MCF 10A (cell line): ENCODE measurements at places on chromosomes 3 and 15.

- DNase-seq: no peak
These were observed 1178.1 kb upstream of the GBE1 start for GRCh38 chr3:82939491-82940097.

GRCh38 chr3:154307363-154307762, 16.9 kb downstream of the DHX36 start:
- DNase-seq: no peak

DNA sequence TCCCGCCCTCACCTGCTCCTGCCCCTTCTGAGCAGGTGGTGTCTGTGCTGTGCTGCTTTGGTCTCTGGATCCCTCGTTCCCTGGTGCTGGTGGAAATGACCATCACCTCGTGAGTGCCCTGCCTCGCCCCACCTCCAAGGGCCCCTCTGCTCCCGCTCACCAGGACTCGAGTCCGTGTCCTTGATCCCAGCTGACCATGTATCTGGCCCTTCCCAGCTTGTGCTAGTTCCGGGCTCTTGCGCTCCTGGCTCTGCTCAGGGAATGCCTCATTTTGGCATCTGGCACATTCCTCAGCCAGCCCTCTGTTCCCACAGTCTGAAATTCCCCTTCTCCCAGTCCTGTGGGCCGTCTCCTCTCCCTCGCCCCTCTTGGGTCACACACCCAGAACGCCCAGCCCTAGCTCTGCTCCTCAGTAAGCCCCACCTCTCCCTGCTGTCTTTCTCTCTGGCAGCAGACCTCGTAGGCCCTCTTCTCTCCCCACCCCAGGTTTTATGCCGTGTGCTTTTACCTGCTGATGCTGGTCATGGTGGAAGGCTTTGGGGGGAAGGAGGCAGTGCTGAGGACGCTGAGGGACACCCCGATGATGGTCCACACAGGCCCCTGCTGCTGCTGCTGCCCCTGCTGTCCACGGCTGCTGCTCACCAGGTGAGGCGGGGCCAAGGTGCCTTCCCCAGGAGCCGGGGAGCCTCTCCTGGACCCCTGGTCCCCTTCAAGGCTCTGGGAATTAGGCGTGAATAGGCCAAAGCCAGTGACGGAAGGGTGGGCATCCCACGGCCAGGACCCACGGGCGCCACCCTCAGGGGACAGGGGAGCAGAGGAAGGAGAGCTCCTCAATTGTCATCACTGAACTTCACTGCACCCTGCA, 11.5 kb downstream of the SLC51A start:
- DNase-seq: no peak

- DNase-seq: no peak
These were observed 14.2 kb downstream of the CCNL1 start for GRCh38 chr3:157145606-157146322.

DNA sequence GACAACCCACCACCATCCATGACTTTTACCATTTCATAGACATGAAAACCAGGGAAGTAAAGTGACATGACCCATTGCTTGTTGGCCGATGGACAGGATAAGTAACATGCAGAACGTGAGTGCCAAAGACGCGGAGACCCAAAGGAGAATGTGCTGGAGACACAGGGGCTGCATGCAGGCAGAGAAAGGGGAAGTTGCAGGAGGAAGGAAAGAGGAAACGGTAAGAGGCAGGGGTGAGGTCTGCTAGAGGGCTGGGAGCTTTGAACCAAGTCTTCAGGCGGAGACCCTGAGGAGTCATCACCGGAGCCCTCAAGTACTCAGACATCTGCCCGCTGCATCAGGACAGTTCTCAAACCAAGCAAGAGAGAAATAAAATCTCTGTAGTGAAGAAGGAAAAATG, 34.9 kb downstream of the MAGEF1 start:
- DNase-seq: no peak

- DNase-seq: no peak
These were observed 150.5 kb upstream of the LPP start for GRCh38 chr3:188003188-188004171.
